ENCODE measurements at places on chromosomes 1 and 21.

DNA sequence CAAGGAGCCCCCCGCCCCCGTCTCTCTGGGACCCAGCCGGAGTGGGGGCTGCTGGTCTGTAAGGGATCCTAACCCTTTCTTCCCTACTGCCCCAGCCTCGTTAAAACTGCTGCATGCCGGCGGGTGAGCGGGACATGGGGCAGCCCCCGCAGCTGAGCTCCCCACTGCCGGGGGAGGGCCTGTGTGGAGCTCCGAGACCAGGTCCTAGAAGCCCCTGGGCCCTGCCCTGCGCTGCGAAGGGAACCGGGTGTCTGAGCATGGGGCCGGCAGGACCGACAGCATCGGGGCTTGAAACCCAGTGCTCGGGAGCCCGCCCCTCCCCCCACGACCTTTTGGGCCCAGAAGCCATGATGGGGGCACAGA, 9.2 kb upstream of the COL6A1 start:
- no peak for DNase-seq

DNA sequence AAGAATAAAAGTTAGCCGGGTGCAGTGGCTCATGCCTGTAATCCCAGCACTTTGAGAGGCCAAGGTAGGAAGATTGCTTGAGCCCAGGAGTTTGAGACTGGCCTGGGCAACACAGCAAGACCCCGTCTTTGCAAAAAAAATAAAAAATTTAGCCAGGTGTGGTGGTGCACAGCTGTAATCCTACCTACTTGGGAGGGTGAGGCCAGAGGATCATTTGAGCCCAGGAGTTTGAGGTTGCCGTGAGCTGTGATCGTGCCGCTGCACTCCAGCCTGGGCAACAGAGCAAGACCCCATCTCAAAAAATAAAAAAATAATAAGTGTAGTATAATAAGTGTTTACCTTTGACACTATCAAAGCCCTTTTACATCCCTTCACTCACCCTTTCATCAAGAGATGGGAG, 5.0 kb downstream of the ACTN2 start:
- DNase-seq, result no peak

GRCh38 chr21:41446586-41446985, 20.5 kb downstream of the MX1 start:
- DNase-seq, result no peak

DNA sequence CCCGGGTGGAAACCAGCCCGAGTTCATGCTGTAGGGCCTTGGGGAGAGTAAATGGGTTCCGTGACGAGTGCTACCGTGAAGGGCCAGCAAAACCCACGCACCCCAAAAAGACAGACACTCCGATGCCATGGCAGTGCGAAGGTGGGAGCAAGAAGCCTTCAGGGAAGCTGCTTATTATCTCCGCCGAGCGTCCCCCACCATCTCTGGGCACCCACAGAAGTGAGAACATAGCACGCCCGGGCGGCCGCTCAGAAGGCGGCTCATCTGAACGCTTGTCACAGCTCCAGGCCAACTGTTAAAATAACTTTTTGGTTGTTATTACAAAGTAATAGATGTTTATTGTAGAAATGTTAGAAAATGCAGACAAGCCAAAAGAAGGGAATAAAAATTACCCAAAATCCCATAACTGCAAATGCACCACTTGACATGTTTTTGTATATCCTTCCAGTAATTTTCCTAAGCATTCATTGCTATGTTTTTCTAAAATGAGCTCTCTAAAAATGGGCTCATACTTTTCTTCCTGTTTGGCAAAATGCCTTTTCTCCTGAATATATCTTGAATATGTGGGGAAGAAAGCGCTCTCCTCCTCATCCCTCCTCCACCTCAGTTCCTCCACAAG, 234.9 kb downstream of the NPHP4 start:
- no peak for DNase-seq

- DNase-seq, result no peak
These were observed 541 bp downstream of the USP48 start for GRCh38 chr1:21782349-21782867.

DNA sequence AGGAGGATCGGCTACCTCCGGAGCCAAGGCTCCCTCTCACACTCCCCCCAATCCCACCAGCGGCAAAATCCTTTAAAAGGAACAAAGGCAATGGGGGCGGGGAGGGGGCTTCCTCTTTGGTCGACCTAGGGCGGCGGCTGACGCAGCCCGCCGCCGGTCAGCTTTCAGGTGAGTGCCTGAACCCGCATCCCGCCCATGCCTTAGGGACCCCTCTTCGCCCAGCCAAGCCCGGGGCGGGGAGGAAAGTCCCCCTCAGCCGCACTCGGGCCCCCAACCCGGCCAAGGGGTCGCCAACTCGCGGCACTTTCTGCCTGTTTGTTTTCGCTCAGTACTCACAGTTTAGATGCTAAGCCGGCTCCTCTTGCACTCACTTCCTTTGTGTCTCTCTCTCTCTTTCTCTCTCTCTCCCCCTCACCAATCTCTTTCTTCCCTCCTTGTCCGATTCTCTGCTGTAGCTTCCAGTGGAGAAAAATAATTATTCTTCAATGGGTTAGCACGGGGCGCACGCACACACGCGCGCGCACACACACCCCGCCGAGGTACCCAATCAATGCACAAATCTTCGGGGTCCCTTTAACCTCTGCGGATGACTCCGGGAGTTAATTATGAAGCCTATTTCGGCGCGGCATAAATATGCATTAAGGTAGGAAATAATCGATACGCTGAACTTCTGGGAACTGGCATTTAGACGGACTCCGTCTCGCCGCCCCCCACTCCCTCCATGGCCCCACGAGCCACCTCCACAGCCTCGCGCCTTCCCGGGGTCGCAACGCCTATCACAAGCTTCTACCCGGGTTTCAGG, at the start of gene BLACAT1:
Gene BLACAT1 (minus strand): TSS at position 465 of the 802 bp plus-strand sequence.
- no peak for DNase-seq

- no peak for DNase-seq
These were observed 66.5 kb downstream of the PLPP3 start for GRCh38 chr1:56512724-56513494.

- DNase-seq, result no peak
These were observed 7.7 kb downstream of the SLC5A9 start for GRCh38 chr1:48230236-48230635.

- no peak for DNase-seq
These were observed 58.5 kb upstream of the FGGY start for GRCh38 chr1:59238333-59238934.

GRCh38 chr1:41357451-41358101, 3.7 kb upstream of the FOXO6 start:
- no peak for DNase-seq

GRCh38 chr1:202165942-202166843, 5.8 kb upstream of the PTPN7 start:
- no peak for DNase-seq

- DNase-seq, result no peak
These were observed 4.2 kb downstream of the RD3 start for GRCh38 chr1:211487672-211488208.

- DNase-seq, result no peak
These were observed 20.6 kb downstream of the NDUFS5 start for GRCh38 chr1:39046613-39047210.

- DNase-seq, result no peak
These were observed 587 bp downstream of the TMEM53 start for GRCh38 chr1:44673675-44674112.

DNA sequence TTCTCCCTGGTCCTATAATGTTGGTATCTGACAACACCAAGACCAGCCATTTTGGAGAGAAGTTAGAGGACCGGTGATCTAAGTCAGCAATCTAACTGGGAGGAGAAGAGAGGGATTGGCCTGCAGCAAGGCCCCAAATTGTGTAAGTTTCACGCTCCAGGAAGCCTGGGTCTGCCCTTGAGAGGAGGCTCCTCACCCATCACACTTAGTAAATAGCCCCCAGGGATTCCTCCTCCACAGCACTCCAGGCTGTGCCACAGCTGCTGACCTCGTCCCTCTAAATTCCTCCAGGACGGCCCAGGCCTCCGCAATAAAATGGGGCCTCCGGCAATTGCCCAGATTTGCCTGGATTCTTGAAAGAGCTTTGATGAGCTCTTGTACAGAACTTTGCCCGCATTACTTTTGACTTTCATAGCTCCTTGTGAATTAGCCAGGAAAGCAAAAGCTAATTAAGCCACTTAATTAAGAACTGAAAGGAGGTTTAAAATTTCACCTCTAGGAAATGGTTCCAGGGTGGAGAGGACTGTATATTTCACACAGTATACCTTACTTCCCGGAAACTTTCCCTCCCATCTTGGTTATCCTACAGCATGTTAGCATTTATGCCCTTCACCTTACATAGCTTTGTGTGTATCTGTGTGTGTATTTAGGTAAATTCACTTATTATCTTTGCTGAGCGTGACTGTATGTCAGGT, 90.5 kb downstream of the LAMC2 start:
- no peak for DNase-seq

DNA sequence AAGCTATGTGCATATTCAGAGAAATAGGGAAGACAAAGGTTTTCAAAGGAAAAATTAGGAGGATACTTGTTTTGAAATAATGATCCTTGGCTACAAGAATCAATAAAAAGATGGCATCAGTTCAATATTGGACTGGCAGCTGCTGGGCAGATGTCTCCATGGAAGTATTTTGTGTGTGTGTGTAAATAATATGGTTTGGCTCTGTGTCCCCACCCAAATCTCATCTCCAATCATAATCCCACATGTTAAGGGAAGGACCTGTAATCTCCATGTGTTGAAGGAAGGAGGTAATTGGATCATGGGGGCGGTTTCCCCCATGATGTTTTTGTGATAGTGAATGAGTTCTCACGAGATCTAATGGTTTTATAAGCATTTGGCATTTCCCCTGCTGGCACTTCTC, 40.4 kb upstream of the LRRC7 start:
- no peak for DNase-seq

DNA sequence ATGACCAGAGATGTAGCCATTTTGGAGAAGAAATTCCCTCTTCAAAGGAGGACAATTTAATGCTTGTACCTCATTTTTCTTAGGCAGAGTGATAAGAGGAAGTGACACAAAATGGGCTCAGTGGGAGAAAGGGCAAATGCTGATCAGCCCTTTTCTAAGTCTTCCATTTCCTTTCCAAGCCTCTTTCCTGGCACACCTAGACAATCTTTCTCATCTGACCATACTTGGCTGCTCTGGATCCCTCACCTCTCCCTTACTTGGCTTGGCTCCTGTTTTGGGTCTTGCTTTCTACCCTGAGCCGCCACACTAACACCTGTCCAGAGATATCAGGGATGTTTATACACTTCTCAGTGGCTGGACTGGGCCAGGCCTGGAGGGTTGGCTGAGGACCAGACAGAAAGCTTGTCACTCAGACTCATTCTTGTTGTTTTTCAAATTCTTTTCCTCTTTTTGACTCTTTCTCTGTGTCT, 13.1 kb downstream of the TXNIP start:
- DNase-seq, result no peak

GRCh38 chr1:243924588-243925349, 74.7 kb upstream of the AKT3 start:
- no peak for DNase-seq

- no peak for DNase-seq
These were observed 24.2 kb downstream of the IL23R start for GRCh38 chr1:67190410-67190809.

- DNase-seq, result no peak
These were observed 8.0 kb downstream of the PDXK start for GRCh38 chr21:43726686-43727518.

- DNase-seq, result no peak
These were observed 91.6 kb downstream of the RGS7 start for GRCh38 chr1:241265428-241265827.

DNA sequence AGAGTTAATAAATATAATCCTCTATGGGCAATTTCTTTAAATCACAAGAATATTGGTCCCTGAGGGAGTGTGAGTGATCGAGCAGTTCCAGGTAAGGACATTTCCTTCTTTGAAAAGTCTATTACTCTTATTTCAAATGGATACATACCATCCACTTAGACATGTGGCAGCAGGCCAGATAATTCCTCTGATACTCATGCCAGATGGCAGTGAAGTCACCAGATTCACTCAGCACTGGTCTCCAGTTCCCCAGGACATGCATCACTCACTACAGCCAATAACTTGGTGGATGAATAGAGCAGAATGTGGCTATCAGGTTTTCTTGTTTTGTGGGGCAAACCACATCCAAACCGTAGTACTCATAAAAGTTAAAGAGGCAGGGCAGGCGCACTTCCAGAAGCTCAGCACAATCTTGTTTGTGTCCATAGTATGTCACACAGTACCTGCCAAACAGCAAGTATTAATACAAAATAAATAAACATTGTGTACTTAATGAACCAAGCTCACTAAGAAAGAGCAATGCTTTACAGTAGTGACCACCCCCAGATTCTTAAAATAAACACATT, 74.2 kb upstream of the CD53 start:
- no peak for DNase-seq

DNA sequence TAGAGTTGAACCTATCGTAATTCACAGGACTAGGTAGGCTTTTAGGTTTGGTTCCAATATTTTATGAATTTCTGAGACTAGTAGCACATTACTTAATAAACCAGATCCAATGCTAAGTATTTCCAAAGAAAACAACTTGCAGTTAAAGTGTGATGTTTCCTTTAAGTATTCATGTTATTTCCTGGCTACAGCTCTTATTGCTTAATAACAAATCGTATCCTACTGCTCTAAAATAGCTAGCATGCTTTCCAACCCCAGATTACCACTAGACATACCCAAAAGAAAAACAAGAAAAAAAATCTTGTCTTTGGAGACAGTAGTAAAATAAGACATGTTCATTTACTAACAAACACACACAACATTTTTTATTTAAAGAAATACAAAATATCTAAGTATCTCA, 898 bp downstream of the KRTAP27-1 start:
- DNase-seq, result no peak

GRCh38 chr1:53946252-53947171, at the start of gene LRRC42:
TSS of gene LRRC42 (plus strand) at chr1:53946350. CDS start at chr1:53952000, 5,650 bp downstream.
- DNase-seq, result no peak

DNA sequence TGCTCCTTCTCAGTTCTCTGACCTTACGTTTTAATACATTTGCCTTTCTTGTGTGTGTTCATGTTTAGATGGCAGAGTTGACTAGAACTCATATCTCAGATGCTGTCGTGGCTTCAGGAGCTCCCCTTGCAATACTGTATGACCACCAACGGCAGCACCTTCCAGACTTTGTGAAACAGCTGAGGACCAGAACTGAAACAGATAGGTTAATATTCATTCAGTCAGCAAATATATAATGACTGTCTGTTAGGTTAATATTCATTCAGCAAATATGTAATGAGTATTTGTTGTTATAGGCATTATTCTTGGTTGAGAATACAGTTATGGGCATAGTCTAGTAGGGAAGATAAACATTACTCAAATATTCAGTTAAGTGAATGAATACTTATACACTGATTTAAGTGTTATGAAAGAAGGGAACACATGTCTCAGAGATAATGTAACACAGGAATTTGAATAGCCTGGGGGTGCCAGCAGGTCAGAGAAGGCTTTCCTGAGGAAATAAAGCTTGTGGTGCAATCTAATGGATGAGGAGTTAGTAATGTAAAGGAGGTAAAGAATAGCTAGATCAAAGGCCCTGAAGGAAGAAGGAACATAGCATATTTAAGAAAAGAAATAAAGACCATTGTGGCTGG, 88.5 kb downstream of the CEP350 start:
- no peak for DNase-seq

DNA sequence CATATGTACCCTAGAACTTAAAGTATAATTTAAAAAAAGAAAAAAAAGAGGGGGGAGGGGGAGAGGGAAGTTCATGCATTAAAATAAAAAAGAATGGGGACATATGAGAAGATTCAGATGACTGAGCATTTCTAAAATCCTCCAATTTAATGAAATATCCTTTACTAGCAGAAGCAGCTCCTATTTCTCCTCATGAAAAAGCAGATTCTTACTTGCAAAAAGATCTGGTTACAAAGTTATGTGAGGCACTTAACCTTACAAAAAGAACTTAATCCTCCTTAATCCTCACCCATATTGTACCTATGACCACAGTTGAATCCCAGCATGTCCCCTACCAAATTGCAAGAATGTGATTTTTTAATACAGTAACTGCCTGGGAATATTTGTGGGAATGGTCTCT, 298.5 kb downstream of the SRGAP2C start:
- no peak for DNase-seq

Data from cerebellar nuclear complex (tissue), 1 donor.